Activated CD4-positive, alpha-beta T cell treated with anti-CD3 and anti-CD28 coated beads for 24 hours (primary cell): ENCODE measurements at places on chromosomes 4 and X.

- no peak for DNase-seq
Measured at GRCh38 chrX:101191217-101191750, 28.3 kb upstream of the DRP2 start.

DNA sequence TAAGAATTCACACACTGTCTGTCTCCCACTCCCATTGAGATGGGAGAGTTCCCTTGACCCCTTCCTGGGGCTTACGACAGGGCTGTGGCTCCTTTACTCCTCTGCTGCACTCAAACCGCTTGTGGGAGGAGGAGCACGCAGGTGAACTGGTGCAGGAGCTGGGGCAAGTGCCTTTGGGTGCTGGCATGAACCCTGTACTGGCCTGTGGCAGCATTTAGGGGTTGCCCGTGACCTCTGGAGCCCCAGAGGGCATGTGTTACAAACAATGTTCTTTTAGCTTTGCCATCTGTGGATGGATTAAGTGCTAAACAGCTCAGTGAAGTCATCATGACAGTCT, 21.8 kb upstream of the FTHL17 start:
- DNase-seq, result no peak

DNA sequence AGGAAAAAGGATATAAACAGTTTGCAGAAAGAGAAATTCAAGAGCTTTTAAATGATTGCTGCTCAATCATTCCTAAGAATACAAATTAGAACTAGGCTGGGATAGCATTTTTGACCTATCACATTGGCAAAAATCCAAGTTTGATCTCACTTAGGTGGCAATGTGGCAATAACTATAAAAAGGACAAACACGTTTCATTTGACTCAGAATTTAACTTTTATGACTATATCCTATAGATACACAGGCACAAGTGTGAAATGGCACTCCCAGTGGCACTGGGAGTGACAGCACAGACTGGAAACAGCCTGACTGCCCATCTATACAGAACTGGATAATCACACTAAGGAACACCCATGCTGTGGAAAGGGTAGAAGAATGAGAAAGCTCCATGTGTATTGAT, 11.1 kb downstream of the CENPU start:
- no peak for DNase-seq

DNA sequence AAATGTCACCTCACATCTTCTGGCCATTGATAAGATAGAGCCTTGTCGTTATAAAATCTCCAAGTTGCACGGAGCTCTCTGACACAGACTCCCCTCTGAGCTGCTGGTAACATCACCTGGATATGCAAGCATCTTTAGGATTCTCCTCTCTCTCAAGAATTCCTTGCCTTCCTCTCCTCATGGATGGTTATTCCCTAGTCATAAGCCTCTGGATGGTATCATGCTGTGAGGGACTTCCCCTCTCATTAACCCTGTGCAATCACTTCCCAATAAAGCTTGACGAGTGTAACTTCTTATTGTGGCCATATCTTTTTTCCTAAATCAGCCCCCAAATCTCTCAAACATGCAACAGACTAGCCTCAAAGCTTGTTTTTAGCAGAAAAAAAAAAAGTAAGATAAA, 1057.0 kb upstream of the SLIT2 start:
- DNase-seq, result no peak

DNA sequence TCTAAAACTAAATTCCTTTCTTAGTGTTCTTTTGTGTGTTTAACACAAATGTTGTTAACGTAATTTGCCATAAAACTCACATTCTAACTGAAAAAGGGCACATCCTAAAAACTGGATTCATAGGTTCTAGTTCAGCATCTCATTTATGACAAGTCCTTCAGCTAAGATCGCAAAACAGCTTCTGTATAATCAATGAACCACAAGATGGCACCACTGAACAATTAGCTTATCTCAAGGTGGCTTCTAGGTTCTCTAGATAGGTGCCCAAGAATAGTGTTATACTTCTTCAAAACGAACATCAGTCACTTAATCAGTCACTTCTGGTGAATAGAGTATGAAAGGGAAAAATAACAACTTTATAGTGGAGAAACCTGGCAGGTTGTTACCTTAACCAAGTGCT, 54.3 kb downstream of the NRK start:
- no peak for DNase-seq

DNA sequence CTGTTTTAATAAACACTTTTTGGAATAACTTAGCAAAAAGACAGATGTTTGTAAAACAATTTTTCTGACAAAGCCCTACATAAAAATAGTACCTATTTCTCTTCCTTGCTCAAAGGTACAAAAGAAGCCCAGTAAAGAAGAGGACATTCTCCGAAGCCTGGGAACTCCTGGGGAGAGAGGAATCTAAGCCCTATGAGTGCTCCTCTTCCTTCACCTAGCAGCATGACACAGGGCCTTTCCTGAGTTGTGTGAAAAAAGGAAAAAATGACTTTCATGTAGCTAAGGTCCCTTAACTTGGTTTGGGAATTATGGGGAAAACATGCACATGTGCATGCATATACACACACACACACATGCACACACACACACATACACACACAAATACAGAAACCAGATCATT, 586.9 kb downstream of the TMA16 start:
- no peak for DNase-seq

DNA sequence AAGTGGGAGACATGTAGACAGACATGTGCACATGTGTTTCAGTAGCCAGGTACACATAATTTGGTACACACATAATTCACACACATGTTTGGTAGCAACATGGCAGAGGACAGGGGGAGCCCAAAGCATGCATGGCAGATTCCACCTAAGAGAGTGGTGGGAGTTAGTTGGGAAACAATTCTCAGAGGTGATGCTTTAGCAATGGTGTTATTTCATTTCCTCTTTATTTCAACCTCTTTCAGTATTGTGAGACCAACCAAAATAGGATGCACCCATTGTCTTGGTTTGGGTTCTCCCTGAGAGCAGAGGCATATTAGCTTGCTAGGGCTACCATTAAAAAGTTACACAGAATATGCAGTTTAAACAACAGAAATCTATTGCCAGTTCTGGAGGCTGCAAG, 92.2 kb upstream of the ANXA3 start:
- DNase-seq, result no peak

- DNase-seq, result no peak
Measured at GRCh38 chrX:117134983-117135382, 672.2 kb upstream of the CT83 start.

GRCh38 chr4:1405636-1406393, 427 bp downstream of the NKX1-1 start:
- no peak for DNase-seq

- no peak for DNase-seq
Measured at GRCh38 chrX:83469551-83469950, 38.5 kb upstream of the POU3F4 start.

DNA sequence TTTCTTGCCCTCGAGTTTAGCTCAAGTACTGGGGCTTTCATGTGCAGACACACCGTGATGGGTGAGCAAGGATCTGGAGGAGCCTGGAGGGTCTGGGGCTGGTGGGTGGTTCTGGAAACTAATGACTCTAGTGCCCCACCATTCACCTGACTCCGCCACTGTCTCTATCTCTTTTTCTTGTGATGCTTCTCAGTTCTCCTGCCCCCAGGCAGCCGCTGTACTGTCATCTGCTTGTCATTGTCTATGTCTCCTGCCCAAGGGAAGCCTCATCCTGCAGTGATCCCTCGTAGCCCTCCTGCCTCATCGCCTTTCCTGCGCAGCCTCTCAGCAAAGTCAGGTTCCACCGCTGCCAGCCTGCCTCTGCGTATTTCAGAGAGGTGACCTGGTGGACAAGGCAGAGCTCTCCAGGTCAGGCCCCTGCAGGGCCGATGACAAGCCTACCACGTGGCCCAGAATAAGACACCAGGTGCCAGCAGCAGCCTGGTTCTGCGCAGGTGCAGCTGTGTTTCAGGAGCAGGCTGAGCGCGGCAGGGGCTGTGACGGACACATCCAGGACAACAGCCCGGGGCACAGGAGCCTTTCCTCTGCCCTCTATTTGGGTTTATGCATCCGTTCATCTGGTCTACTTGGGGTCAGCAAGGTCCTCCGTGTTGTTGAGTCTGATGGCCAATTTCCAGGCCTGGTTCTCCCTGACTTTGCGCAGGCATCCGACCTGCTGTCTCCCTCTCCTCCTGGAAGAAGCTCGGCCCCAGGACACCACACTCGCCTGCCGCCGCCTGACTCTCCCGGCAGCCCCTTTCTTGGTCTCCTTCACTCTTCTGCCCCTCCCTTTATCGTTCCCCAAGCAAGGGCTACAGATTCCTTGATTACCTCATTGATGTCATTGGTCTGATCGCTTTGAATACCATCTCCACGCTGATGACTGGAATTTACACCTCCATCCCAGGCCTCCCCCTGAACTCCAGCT, 30.9 kb upstream of the CDKN2AIP start:
- no peak for DNase-seq
